ENCODE measurements at places on chromosomes 4 and X. TPM values are rescaled to one million over a fixed set of nuclear protein-coding genes. Genes with fewer than 3 reads are reported as not detected.

AKAP14 gene
- not detected for total RNA-seq

TRIML1 gene
- total RNA-seq: not detected

MGARP gene
- not detected for total RNA-seq

DNA sequence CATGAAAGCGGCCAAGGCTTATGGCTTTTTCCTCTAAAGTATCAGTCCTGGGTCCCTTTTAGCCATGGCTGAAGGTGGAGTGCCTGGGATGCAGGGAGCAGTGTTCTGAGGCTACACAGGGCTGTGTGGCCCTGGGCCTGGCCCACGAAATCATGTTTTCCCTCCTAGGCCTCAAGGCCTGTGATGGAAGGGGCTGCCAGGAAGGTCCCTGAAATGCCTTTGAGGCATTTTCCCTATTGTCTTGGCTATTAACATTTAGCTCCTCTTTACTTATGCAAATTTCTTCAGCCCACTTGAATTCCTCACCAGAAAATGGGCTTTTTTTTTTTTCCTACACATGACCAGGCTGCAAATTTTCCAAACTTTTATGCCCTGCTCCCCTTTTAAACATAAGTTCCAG is 657.0 kb downstream of the DACH2 start:
- H3K36me3 ChIP-seq: no peaks in the 10 kb centered on the region
- H3K27ac ChIP-seq: no peak overlapping the region
- H3K4me3 ChIP-seq: no peak overlapping the region
- no peaks in the 10 kb centered on the region for H3K4me1 ChIP-seq
- no peaks in the 10 kb centered on the region for H3K27me3 ChIP-seq
- no peak for DNase-seq

- H3K27me3 ChIP-seq: no peaks in the 10 kb centered on the region
- no peak overlapping the region for H3K27ac ChIP-seq
- no peaks in the 10 kb centered on the region for H3K36me3 ChIP-seq
- H3K4me3 ChIP-seq: no peak overlapping the region
Observed at GRCh38 chr4:112130906-112131305, 14.3 kb upstream of the FAM241A start.

DNA sequence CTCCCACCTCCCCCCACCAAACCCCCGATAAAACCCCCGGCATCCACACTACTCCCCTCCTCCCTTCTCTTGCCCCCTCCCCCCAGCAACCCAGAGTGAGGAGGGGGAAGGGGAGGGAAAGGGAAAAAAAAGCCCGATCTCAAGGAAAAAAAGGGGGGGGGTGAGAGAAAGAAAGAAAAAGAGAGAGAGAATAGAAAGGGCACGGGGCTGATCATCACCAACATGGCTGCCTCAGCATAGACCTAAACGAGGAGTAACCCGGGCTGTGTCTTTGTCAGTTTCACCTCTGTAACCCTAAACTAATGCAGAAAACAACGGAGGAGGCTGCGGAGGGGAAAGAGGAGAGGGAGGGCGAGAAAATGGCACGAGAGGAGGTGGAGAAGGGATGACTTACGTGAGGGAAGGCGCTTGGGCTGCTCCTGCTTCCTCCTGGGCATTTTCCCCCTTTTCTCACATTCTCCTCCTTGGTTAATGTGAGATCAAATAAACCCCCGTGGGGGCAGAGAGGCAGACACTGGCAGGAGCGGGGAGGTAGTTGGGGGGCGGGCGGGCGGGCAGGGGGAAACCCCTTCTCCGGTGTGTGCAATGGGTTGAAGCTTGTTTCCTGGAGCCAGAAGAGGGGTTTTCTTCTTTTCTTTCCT is 532 bp downstream of the ZNF827 start:
- peaks cover 11% of the 10 kb centered on the region for H3K4me1 ChIP-seq
- H3K27ac ChIP-seq: peak overlapping the region; percentile 95
- H3K36me3 ChIP-seq: no peaks in the 10 kb centered on the region

GRCh38 chrX:151505796-151506195 is 57.7 kb upstream of the PASD1 start:
- H3K27me3 ChIP-seq: no peaks in the 10 kb centered on the region
- H3K4me1 ChIP-seq: no peaks in the 10 kb centered on the region
- H3K36me3 ChIP-seq: no peaks in the 10 kb centered on the region
- DNase-seq: peak; percentile 16

DNA sequence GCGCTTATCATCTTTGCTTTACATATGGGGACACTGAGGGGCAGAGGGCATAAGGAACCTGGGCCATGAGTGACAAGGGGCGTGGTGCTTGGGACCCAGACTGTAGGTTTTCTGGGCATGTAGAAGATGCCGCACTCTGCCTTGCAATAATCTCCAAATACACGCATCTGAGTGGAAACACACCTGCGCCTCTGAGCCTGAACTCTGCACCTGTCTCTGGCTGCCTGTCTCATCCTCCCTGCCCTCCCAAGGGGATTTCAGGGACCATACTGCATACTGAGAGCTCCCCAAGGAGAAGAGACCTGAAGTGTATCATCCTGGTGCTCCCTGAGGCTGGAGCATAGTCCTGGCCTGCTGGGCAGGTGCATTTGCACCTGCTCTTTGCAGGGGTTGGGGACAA is 34.7 kb upstream of the ASMTL start:
- no peaks in the 10 kb centered on the region for H3K36me3 ChIP-seq
- no peak overlapping the region for H3K4me3 ChIP-seq
- H3K27me3 ChIP-seq: no peaks in the 10 kb centered on the region
- H3K4me1 ChIP-seq: no peaks in the 10 kb centered on the region
- DNase-seq: no peak

GRCh38 chrX:17662391-17662790 is 74.9 kb upstream of the SCML1 start:
- no peaks in the 10 kb centered on the region for H3K4me1 ChIP-seq
- no peak overlapping the region for H3K27ac ChIP-seq
- H3K36me3 ChIP-seq: no peaks in the 10 kb centered on the region
- no peaks in the 10 kb centered on the region for H3K27me3 ChIP-seq
- DNase-seq: no peak
